GM23338 (cell line): ENCODE measurements at places on chromosomes 3 and 15.

GRCh38 chr15:80641384-80641783, 53.7 kb upstream of the ABHD17C start:
- DNase-seq = no peak

DNA sequence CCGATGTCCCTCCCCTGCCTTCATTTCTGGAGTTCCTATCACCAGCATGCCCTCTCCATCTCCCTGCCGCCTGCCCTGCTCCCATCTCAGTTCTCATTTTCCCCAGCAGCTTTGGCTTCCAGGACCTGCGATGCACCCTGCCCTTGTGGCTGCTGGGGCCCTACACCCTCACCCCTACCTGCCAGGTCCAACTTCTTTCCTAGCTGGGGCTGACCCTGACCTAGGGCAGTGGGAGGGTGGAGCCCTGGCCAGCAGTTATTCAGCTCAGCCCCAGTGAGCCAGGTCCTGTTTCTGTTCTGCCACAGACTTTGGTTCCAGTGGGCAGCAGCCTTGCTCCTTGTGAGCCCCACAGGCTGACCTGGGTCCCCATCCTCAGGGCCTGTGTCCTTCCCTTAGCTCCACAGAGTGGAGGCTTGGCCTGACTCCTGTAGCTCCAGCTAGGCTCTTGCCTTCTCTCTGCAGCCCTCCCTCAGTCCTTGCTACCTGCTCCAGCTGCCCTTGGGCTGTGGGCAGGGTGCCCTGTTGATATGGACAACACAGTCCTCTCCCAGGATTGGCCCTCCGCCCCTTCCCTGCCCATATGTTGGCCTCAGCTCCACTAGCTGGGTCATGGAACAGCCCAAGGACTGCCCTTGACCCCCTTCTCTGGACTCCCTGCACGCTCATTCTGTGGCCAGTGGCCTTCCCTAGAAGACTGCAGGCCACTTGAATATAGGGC, 34.7 kb upstream of the PDE8A start:
- no peak for DNase-seq

- DNase-seq = no peak
Observed at GRCh38 chr3:56111606-56112304, 356.5 kb downstream of the ERC2 start.

DNA sequence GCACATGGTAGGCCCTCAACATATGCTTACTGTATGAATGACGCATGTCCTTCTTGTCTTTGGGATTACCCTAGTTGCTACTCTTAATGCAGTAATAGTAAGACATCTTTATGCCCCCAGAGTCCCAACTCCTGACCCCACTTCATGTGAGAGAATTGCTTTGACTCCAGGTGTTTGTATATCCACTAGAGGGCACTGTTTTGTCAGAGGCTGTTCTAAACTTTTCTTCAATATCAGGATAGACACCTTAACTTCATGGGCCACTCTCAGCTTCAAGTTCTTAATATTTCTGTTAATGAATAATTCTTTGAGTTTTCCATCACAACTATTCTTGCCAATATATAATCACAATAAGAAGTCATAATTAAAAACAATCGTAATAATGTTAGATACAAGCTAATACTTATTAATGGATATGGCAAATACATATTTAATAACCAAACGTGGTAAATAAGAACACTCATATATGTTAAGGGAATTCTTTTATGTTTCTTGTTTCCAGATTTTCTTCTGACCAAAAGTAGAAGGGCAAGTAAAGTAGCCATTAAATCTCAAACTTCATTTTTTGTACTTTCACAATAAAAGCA, 337.2 kb upstream of the DNAJC19 start:
- peak; percentile 72 for DNase-seq

DNA sequence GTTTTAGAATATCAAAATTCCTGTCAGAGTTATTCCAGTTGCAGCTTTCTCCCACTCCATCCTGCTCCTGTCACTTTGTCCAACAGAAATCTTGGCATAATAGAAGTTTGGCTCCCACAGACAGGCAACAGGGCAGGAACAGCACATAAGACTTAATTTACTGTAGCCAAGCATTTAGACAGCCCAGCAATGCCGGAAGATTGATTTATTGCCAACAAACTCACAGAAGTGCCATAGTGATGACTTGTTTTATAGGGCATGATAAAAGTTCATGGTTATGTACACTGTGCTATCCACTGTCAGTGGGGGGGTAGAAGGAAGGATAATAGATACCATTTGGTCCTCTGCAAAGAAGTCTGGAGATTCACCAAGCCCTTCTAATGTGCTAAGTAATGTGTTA, 98.3 kb upstream of the CBLB start:
- no peak for DNase-seq

GRCh38 chr15:100703671-100704070, 101.3 kb downstream of the ASB7 start:
- no peak for DNase-seq

- DNase-seq = no peak
Observed at GRCh38 chr3:14875411-14876175, 56.8 kb downstream of the FGD5 start.
